ENCODE measurements at places on chromosomes 2 and 18. TPM values are rescaled to one million over a fixed set of nuclear protein-coding genes. Genes with fewer than 3 reads are reported as not detected.

Gene MPP4
- total RNA-seq, result 0.84 TPM

Gene MEP1B
- total RNA-seq, result 0.35 TPM

Gene CCNT2
- 67.9 TPM for total RNA-seq

Gene ATG4B
- 117 TPM for total RNA-seq

Gene LGALSL
- total RNA-seq, result 24.6 TPM

Gene RNF103
- total RNA-seq, result 54.5 TPM

Gene ARID5A
- 18.1 TPM for total RNA-seq

Gene SLC35G4
- not detected for total RNA-seq

Gene GPR55
- 2.6 TPM for total RNA-seq

Gene ADGRF3
- 1.7 TPM for total RNA-seq

Gene C2orf72
- 79.1 TPM for total RNA-seq

Gene COL4A4
- total RNA-seq, result 1.3 TPM

Gene SRD5A2
- not detected for total RNA-seq

Gene CCDC148
- 9.4 TPM for total RNA-seq

Gene C1QL2
- total RNA-seq, result 8.5 TPM

Gene RPRM
- total RNA-seq, result 13.2 TPM

Gene DLX1
- total RNA-seq, result 5.0 TPM

Gene NEURL3
- 0.96 TPM for total RNA-seq

Gene SERPINB8
- total RNA-seq, result 5.4 TPM

Gene LIMS2
- total RNA-seq, result 33.3 TPM

Gene TEKT4
- not detected for total RNA-seq

Gene CD8B2
- 4.1 TPM for total RNA-seq

Gene ALLC
- not detected for total RNA-seq

Gene IL1R1
- total RNA-seq, result 22.4 TPM

Gene CIB4
- total RNA-seq, result not detected

Gene UCN
- 9.2 TPM for total RNA-seq

Gene FOXI3
- total RNA-seq, result not detected

Gene CROCC2
- total RNA-seq, result not detected

Gene TWSG1
- 14.7 TPM for total RNA-seq

Gene OR6B2
- not detected for total RNA-seq

Gene KCNS3
- total RNA-seq, result 5.2 TPM

Gene DGKD
- 37.8 TPM for total RNA-seq

Gene CSRNP3
- 122 TPM for total RNA-seq

Gene UGT1A10
- not detected for total RNA-seq

Gene PAX3
- total RNA-seq, result not detected

Gene AQP12B
- not detected for total RNA-seq

Gene ALPG
- not detected for total RNA-seq

Gene UPP2
- 6.7 TPM for total RNA-seq

Gene PPIG
- 60.3 TPM for total RNA-seq

Gene HOXD1
- 0.49 TPM for total RNA-seq

Gene SLC19A3
- 5.0 TPM for total RNA-seq

Gene FBXO36
- 8.0 TPM for total RNA-seq
